ENCODE measurements at places on chromosomes 2 and 18.

DNA sequence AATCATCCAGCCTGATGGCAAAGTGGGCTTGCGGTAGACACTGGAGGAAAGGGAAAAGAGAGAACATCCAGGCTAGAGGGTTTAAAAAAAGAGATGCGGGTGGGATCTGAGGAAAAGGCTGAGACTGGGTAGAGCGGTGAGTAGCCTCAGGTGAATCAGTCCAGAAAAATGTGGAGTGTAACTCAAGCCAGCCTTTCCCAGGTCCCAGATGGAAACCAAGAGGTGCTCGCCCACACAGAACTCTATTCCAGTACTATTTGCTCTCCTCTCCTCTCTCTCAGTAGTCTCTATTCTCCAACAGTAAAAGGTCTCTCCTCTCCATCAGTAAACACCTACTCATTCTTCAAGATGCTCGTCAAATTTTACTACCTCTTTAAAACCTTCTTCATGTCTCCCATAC, 38.3 kb upstream of the NRP2 start:
- DNase-seq, result no peak

- no peak for DNase-seq
Observed at GRCh38 chr2:71559080-71559827, 105.9 kb downstream of the DYSF start.

DNA sequence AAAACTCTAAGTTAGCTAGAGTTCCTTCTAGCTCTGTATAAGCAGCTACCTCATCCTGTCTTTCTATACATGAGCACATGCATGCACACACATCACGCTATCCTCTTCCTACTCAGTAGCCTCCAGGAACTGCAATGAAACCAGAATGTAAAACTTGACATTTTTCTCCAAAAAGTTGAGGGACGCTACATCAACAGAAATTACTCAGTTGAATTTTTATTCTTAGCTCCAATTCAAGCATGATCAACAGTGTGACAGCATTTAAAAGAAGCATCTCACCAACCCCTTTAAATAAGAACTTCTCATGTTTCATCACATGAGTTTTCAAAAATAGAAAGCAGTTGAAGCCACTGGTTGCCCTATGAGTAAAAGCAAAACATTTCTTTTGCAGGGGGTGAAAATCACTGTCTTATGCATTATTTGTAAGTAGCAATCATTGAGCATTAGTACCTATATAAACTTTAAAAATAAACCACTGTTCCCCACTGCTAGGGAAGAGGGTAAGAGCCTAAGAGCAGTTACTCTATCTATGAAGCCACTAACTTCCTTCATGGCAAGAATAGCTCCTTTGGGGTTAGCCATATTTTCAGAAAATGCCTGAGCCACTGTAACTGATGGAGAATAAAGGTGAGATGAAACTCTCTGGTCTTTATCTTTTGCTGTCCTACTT, 77.9 kb upstream of the ARL5A start:
- no peak for DNase-seq

DNA sequence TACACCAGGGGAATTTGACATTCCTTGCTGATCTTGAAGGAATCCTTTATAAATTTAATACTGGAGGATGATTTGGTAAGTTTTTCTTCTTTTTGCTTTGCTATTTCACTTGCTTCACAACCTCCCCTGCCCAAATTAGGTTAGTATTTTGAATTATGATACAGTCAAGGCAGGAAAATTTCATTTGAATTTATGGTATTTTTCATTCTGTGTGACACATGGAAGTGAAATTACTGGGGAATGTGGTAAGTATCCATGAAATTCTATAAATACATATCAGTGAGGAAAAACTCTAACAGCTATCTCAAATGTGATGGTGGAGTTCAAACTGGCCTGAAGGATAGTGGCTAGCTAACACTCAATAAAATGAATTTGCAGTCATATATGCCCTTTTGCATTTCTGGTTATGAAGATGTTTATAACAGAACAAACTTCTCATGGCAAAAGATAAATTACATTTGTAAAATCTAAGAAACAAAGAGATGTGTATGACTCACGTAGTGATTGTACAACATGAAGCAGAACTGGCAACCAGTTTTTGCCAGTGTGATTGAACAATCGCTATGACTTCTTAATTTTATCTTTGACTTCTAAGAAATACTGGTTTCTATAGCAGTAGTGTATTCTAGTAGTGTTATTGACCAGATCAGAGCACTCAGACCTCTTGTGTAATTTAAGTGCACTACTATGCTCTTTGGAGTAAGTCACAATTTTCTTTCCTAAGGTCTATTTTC, 152.6 kb downstream of the IKZF2 start:
- DNase-seq, result no peak

GRCh38 chr2:71570951-71571460, 117.6 kb downstream of the DYSF start:
- DNase-seq, result no peak

GRCh38 chr2:236659758-236660150, 90.1 kb downstream of the ACKR3 start:
- DNase-seq, result no peak

DNA sequence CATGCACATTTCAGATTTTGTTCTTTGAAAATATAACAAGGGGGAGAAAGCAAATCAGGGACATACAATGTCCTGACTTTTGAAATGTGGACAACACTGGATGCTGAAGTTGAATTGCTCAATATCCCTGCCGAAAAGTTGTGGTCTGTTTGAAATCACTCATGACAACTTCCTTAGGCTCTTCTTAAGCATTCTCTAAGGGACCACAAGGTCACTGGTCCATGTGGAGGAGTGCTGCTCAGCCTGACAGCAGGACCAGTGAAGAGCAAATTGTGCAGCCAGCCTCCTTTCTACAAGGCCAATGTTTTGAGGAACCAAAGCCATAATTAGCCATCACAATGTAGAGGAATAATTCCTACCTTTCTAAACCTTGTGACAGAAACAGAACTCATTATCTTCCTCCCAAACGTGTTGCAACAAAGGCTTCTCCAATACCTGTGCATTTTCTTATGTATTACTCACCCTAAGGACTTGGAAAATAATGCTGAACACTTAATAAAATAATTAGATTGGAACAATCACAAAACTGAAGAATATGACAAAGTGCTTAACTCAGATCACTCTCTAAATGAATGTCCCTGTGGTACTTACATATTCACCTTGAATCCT, 1477.6 kb upstream of the NXPH2 start:
- DNase-seq, result no peak

DNA sequence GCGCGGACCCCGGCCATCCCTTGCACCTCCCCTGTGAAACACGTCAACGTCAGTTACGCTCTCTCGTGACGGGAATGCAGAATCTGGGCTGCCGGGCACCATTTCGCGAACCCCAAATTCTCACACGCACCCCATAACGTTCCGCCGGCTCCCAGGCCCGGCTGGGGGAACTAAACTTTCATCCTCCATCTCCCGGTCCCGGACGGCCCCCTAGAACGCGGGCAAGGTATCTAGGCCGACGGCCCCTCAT, 544 bp downstream of the DNAJC27 start:
- DNase-seq, result no peak

- no peak for DNase-seq
Observed at GRCh38 chr18:49631146-49631866, 69.4 kb downstream of the LIPG start.

GRCh38 chr2:160363961-160364360, 129.6 kb downstream of the RBMS1 start:
- no peak for DNase-seq

DNA sequence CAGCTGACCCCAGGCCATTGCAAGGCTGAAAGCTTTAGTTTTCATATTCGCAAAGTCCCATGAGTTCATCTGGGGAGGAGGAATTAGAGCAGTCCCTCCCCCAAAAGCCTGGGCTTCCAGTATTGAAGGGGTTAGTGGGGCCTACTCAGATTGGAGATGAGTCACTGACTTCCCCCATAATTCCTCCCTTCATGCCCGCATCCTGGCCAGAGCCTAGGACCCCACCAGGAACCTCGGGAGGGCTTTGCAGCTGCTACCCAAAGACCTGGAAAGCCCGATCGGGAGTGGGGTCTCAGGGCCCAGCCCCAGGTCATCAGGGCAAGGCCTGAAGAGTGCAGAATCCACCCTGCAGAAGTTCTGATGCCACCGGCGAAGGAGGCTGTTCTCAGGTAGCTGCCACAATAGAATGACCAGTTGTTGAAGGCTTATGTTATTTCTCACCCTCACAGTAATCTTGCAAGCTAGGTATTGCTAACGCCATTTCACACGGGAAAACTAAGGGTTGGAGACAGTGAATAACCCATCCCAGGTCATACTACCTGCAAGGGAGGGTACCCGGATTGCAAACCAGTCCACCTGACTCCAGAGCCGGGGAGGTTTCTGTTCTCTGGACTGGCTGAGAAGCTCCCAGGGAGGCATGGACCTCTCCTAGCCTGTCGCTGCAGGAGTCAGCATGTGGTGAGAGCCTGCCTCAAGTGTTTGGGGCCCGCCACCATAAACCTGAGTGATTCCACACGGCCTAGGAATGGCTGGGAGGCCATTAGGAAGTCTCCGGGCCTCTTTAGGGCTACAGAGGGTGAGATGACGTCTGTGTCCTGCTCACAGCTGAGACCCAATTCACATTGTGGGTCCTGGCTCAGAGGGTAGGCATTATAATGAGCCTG, 5.8 kb upstream of the ARID5A start:
- DNase-seq, result no peak

DNA sequence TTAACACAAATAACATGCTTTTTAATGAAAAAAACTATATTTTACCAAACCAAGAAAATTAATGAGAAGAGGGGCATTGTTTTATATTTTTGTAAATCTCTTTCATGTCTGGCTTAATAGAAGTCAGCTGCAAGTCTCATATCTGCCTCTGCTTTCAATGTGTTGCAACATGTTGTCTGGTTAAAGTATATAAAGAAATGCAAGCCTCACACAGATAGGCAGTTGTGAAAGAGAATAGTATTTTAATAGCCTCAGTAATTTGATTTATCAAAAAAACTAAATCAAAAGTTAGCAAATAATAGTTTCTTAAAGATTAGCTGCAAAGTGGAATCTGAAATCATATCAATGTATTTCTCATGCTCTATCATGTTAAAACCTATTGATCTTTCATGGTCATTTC, 52.9 kb upstream of the NCOA1 start:
- DNase-seq, result no peak

DNA sequence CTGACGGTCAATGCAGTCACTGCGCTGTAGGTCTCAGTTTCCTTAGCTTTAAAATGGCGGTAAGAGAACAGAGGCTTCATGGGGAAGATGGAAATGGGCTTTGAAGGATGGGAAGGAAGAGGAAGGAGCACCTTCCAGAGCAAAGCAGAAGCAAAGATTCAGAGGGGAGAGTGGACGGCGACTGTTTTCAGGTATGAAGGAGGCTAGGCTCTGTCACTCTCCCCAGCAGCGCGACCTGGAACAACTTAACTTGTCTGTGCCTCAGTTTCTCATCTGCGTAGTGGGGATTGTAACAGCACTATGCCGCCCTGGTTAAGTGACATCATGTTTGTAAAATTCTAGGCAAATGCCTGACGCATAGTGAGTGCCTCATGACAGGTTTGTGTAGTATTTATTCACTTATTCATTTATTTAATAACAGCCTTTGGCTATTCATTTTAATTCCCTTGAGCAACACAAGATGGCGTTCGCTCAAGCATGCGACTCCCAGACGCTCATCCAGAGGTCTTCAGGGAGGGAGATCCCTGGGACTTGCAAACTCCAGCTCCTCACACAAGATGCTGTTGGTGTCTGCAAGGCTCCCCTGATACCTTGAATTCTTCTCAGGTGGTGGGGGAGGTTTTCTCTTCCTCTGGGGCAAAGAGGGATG, 336.3 kb downstream of the DYSF start:
- no peak for DNase-seq

- DNase-seq, result no peak
Observed at GRCh38 chr2:164412831-164413230, 208.5 kb downstream of the GRB14 start.

DNA sequence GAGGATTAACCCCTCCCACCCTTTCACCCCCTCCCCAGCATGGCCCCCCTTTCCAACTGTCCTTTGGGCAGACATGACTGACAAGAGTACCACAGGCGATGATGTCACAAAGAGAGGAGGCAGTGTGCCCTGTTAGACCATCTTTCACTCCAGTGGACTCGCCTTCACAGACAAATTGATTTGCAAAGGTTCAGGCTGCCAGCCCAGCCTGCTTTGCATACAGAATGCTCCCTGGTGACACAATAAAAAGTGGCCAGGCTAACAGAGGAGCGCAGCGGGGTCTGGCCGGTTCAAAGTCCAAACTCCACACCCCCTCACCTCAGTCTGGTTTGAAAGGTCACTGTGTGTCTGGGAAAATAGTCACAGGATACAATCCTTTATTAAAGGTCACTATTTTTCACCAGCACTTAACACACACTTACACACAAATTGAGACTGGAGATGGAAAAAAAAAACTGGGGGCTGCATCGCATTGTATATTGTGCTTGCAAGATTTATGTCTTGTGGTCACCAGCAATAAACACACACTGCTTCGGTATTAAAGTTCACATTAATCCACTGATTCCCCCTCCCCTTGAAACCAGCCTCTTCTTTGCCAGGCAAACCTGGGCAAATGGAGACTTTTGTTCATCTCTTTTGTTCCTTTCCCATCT, 236.9 kb downstream of the BCL11A start:
- DNase-seq, result no peak

GRCh38 chr2:228771315-228771714, 499.8 kb downstream of the PID1 start:
- DNase-seq, result no peak

DNA sequence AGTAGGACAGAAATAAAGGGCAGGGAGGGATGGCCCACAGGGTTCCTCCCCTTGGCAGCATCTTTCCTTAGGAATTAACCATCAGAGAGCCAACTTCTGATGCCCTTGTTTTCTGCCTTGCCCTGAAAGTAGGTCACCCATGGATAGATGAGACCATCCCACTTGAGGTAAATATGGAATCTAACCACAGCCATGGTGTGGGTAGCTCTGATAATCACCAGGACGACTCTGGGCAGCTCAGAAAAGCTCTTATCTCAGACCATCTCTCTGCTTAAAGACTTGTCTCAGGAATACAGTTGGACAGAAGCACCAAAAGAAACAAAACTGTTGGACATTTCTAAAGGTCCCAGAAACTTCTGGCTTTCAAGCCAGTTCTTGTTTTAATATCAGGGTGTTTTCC, 101.4 kb upstream of the CELF4 start:
- DNase-seq, result no peak

GRCh38 chr2:197805715-197806633, 1.6 kb downstream of the PLCL1 start:
- DNase-seq, result no peak

- DNase-seq, result no peak
Observed at GRCh38 chr18:36294031-36294430, 3.5 kb upstream of the FHOD3 start.

DNA sequence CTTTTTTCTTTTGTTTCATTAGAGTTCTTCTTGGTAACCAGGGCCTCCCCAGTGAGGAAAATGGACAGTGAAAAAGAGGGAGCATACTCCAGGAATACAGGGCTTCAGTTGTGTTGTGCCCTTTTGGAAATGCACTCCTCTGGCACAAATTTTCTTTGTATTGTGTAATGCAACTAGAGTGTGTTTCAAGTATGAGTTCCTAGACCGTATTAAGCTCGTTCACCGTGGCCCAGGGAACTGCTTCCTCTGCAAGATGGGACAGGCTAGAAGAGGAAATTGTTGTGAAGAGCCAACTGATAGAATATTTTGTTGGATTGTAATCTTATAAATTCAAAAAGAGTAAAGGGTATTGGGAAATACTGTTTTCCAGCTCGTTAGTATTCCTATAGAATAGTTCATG, 137.2 kb upstream of the TTC39C start:
- DNase-seq, result no peak
